ENCODE measurements at places on chromosomes 13 and 19.
A peak's percentile ranks its signal among the peaks of the same experiment; 100 is the strongest.

GRCh38 chr19:52602941-52603340, 32.9 kb downstream of the ZNF701 start:
- no peak for DNase-seq

DNA sequence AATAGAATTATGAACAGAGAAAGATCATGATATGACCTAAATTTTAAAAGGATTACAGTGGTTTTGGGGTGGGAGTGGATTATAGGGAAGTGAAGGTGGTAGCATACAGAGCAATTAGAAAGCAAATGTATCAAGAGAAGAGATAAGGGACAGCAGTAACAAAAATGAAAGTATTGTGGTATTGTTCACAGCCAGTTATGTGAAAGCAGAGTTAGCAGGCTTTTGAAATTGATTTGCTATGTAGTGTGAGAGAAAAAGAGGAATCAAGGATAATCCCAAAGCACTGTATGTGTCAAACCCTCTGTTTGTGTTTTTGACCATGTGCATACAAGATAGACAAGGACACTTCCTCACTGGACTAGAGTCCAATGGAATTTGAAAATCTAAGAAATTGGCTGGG, 1721.4 kb downstream of the PCDH9 start:
- DNase-seq: no peak

GRCh38 chr13:106042996-106043581, 492.4 kb downstream of the EFNB2 start:
- no peak for DNase-seq

- peak; percentile 57 for DNase-seq
These were observed 12.5 kb downstream of the FEM1A start for GRCh38 chr19:4803736-4804695.

GRCh38 chr13:111372651-111373425, 52.4 kb downstream of the TEX29 start:
- no peak for DNase-seq

All from CD4-positive, alpha-beta T cell treated with Interleukin-15 for 1 hour (primary cell).